A375 (cell line): ENCODE measurements at places on chromosomes 1 and 21. TPM values are rescaled to one million over a fixed set of nuclear protein-coding genes. Genes with fewer than 3 reads are reported as not detected.

The A3GALT2 gene
- total RNA-seq: 0.34 and 1.1 TPM in 2 replicates

The SPRR2B gene
- not detected in 2 replicates for total RNA-seq

The INSRR gene
- 0.05 TPM in 1 of 2 replicates, not detected in the other for total RNA-seq

The ETNK2 gene
- 14.2 and 16.4 TPM in 2 replicates for total RNA-seq

The RAB25 gene
- not detected in 2 replicates for total RNA-seq

The UBE2J2 gene
- total RNA-seq: 97.6 and 120 TPM in 2 replicates

The TAF5L gene
- total RNA-seq: 37.8 and 43.3 TPM in 2 replicates

The HLCS gene
- 23.0 and 30.8 TPM in 2 replicates for total RNA-seq

The OR11L1 gene
- not detected in 2 replicates for total RNA-seq

The NPR1 gene
- total RNA-seq: 0.24 and 0.26 TPM in 2 replicates

The SRRM1 gene
- total RNA-seq: 42.5 and 42.7 TPM in 2 replicates

The NR0B2 gene
- total RNA-seq: not detected in 2 replicates

The MAEL gene
- total RNA-seq: not detected in 2 replicates

The WNT3A gene
- not detected in 2 replicates for total RNA-seq

The FALEC gene
- 2.6 TPM in 1 of 2 replicates, not detected in the other for total RNA-seq

The OR2M3 gene
- under 0.01 TPM in 1 of 2 replicates, not detected in the other for total RNA-seq

The ANGPTL7 gene
- total RNA-seq: 0.08 TPM in 1 of 2 replicates, not detected in the other

The FAAH gene
- 0.30 and 1.5 TPM in 2 replicates for total RNA-seq

The MPZ gene
- 6.0 and 6.9 TPM in 2 replicates for total RNA-seq

The BMP8A gene
- total RNA-seq: 1.3 and 1.6 TPM in 2 replicates

The NECTIN4 gene
- 0.27 and 1.2 TPM in 2 replicates for total RNA-seq

The RHOU gene
- 0.30 and 0.88 TPM in 2 replicates for total RNA-seq

The LDLRAD1 gene
- total RNA-seq: not detected in 2 replicates

The SGIP1 gene
- total RNA-seq: 0.60 TPM in 1 of 2 replicates, not detected in the other

The SPATA1 gene
- total RNA-seq: 0.98 TPM in 1 of 2 replicates, not detected in the other

The CFAP74 gene
- not detected in 2 replicates for total RNA-seq

The KIF26B gene
- total RNA-seq: 0.13 and 0.45 TPM in 2 replicates

The PLA2G2A gene
- 0.21 TPM in 1 of 2 replicates, not detected in the other for total RNA-seq

The ALX3 gene
- total RNA-seq: not detected in 2 replicates
